CD4-positive, alpha-beta T cell treated with Interleukin-1 beta for 1 hour (primary cell): ENCODE measurements at places on chromosomes 1 and 21.

DNA sequence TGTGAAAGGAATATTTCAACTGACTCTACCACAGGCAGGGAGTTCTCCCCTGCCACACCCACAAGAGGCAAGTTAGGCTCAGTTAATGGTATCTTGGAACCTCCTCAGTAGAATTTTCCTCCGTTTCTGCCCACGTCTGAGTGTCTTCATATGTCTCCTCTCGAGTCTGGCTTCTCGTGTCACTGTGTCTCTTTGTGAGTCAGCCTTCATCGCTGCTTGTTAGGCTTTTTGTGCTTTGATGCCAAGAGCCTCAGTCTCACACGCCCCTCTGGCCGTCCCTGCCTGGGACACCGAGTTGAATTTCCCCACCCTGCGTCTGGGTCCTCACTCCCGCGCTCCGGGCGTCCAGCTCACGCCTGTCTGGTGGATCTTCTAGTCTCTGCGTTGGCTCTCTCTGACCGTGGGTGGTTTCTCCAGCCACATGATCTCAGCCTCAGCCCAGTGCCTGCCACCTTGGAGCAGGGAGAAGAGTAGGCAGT is 125.7 kb upstream of the GADD45A start:
- DNase-seq, result no peak

DNA sequence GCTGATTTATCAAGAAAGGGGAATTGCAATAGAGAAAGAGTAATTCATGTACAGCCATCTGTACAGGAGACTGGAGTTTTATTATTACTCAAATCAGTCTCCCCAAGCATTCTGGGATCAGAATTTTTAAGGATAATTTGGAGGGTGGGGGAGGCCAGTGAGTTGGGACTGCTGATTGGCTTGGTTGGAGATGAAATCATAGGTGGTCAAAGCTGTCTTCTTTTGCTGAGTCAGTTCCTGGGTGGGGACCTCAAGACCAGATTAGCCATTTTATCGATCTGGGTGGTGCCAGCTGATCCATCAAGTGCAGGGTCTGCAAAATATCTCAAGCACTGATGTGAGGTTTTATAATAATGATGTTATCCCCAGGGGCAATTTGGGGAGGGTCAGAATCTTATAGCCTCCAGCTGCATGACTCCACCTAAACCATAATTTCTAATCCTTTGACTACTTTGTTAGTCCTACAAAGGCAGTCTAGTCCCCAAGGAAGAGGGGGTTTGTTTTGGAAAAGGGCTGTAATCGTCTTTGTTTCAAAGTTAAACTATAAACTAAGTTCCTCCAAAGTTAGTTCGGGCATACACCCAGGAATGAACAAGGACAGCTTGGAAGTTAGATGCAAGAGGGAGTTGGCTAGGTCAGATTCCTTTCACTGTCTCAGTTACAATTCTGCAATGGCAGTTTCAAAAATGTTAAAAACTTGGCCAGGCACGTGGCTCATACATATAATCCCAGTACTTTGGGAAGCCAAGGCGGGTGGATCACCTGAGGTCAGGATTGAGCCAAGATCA is 16.9 kb upstream of the RAB3B start:
- no peak for DNase-seq

GRCh38 chr1:120178799-120179756 is 2.8 kb upstream of the SEC22B start:
- no peak for DNase-seq

- DNase-seq, result no peak
Observed at GRCh38 chr1:222369148-222369547, 178.8 kb downstream of the HHIPL2 start.

GRCh38 chr1:15682936-15683341 is 1.2 kb upstream of the PLEKHM2 start:
- no peak for DNase-seq
